ENCODE measurements at places on chromosomes 13 and 19. TPM values are rescaled to one million over a fixed set of nuclear protein-coding genes. Genes with fewer than 3 reads are reported as not detected.

GRCh38 chr19:48186015-48186414, 15.5 kb downstream of the ZSWIM9 start:
- H3K4me3 ChIP-seq = no peak overlapping the region
- no peaks in the 10 kb centered on the region for H3K36me3 ChIP-seq
- H3K4me1 ChIP-seq = no peaks in the 10 kb centered on the region
- no peaks in the 10 kb centered on the region for H3K27me3 ChIP-seq
- no peak for DNase-seq

GRCh38 chr19:18780631-18781030, 10.5 kb downstream of the COMP start:
- no peak for DNase-seq
- no peak overlapping the region for H3K4me3 ChIP-seq
- no peak overlapping the region for H3K27ac ChIP-seq
- no peaks in the 10 kb centered on the region for H3K36me3 ChIP-seq
- H3K27me3 ChIP-seq = no peaks in the 10 kb centered on the region

GRCh38 chr19:18254546-18255503, 19.4 kb downstream of the IQCN start:
- no peak for DNase-seq
- no peaks in the 10 kb centered on the region for H3K4me1 ChIP-seq
- no peaks in the 10 kb centered on the region for H3K36me3 ChIP-seq
- no peaks in the 10 kb centered on the region for H3K27me3 ChIP-seq

GRCh38 chr13:104106705-104107393, 1040.6 kb upstream of the SLC10A2 start:
- H3K27ac ChIP-seq = no peak overlapping the region
- no peak for DNase-seq
- H3K27me3 ChIP-seq = no peaks in the 10 kb centered on the region
- H3K4me1 ChIP-seq = no peaks in the 10 kb centered on the region
- no peak overlapping the region for H3K4me3 ChIP-seq
- H3K36me3 ChIP-seq = no peaks in the 10 kb centered on the region

DNA sequence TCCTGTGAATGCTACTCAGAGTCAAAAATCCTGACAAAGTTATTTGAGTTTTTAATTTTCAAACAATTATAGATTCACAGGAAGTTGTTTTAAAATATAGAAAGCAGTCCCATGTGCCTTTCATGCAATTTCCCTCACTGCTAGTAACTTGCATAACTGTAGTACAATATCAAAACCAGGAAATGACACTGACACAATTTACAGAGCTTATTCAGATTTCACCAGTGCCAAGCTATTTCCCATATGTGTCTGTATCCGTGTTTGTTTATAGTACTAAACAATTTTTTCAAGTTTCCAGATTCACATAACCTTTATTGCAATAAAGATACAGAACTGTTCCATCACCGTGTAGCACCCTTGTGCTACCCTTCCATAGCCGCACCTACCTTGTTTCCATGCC, 934.6 kb downstream of the PCDH17 start:
- no peaks in the 10 kb centered on the region for H3K27me3 ChIP-seq
- H3K36me3 ChIP-seq = no peaks in the 10 kb centered on the region
- H3K27ac ChIP-seq = no peak overlapping the region
- no peak for DNase-seq
- H3K4me1 ChIP-seq = no peaks in the 10 kb centered on the region

DNA sequence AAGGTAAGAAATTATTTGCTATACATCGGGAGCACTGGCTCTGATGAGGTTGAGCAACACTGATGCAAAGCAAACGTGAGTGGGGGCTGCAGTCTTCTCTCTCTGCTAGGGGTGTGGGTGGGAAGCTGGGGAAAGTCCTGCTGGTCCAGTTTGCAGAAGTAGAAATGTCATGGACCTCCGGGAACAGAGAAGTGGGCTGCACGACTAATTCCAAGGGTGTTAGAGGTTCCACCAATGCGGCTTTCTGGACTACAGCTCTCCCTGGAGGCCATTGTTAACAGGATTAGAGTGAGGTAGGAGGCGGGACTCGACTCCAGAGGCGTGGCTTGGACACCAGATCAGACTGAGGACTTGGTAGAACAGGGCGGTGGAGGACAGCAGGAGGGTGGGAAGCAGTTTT, 5.7 kb upstream of the FBXO27 start:
- H3K27me3 ChIP-seq = no peaks in the 10 kb centered on the region
- no peak for DNase-seq
- H3K4me1 ChIP-seq = no peaks in the 10 kb centered on the region
- H3K4me3 ChIP-seq = no peak overlapping the region

DNA sequence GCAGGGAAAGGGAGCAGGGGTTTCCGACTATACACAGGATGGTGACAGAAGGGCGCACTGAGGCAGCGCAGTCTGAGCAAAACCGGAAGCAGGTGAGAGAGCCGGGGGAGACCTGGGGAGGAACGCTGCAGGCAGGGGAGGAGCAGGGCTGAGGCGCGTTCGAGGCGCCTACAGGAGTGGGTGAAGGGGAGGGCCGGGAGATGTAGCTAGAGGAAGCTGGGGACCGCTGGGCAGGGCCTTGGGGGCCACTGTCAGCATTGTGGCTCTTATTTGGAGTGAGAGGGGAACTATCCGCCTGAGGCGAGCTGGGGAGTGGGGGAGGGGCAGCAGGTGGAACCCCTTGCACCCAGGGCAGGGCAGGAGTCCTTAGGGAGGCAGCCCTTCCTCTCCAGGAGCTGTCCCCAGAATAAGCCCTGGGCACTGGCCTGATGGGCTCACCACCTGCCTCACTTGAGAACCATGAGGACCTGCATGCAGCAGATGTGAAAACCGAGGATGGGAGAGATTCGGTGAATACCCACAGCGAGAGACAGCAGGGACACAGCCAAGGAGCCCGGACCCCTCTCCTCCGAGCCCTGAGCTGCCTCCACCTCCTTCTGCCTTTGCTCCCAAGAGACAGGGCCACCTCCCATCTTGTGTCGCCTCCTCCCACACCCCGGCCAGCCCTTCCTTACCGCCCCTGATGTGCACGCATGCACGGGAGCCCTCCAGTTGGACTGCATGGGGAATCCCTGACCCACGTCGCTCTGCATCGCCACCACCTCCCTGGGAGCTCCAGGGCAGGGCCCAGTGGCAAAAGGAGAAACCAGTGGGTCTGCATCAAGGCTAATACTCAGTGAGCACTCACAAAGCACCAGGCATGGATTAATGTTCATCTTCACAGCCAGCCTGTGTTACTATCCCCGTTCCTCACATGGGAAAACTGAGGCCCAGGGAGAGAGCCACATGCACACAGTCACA, 10.3 kb downstream of the AKT2 start:
- no peak overlapping the region for H3K27ac ChIP-seq
- no peaks in the 10 kb centered on the region for H3K27me3 ChIP-seq
- DNase-seq = peak; percentile 12
- H3K4me3 ChIP-seq = no peak overlapping the region

- peaks cover 17% of the 10 kb centered on the region for H3K36me3 ChIP-seq
- no peaks in the 10 kb centered on the region for H3K27me3 ChIP-seq
- no peak overlapping the region for H3K4me3 ChIP-seq
- H3K4me1 ChIP-seq = peaks cover 78% of the 10 kb centered on the region
- H3K27ac ChIP-seq = peak overlapping the region; percentile 34
- DNase-seq = no peak
Observed at GRCh38 chr13:98478189-98479129, 98.4 kb downstream of the STK24 start.

- H3K4me3 ChIP-seq = no peak overlapping the region
- DNase-seq = no peak
- peaks cover 2% of the 10 kb centered on the region for H3K36me3 ChIP-seq
- H3K27me3 ChIP-seq = no peaks in the 10 kb centered on the region
- H3K27ac ChIP-seq = no peak overlapping the region
Observed at GRCh38 chr19:42191855-42192254, 25.6 kb downstream of the DEDD2 start.

- DNase-seq = no peak
- no peaks in the 10 kb centered on the region for H3K36me3 ChIP-seq
- no peak overlapping the region for H3K4me3 ChIP-seq
- H3K27me3 ChIP-seq = no peaks in the 10 kb centered on the region
Observed at GRCh38 chr13:113783966-113784644, 25.1 kb downstream of the TMEM255B start.

DNA sequence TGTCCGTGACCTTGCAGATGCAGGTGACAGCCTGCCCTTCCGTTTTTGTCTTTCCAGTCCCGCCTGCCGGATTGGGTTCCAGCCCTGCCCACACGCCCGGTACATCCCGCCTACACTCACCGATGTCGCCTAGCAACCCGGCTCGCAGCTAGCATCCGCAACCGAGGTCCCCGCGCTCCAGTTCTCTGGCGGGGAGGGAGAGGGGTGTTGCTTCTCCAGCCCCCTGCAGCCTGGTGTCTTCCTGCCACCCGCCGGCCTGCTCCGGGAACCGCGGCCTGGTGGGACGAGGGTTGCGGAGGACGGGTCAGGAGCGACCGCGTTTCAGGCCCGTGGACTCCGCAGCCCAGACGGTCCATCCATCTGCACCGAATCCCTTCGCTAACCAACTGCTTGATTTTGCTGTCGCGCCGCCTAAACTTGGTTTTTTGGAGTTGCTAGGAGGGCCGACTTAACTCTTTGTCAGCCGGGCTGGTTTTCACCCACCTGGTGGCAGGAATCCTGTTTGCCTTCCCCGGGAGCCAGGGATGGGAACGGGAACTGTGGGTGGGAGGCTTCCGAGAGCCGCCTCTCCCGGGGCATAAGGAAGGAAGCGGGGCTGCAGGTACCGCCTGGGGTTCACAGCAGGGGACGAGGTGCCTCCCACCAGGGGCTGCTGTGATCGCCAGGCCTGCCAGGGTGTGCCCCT, 15.4 kb upstream of the MATK start:
- H3K4me3 ChIP-seq = no peak overlapping the region
- H3K27me3 ChIP-seq = no peaks in the 10 kb centered on the region

- no peaks in the 10 kb centered on the region for H3K27me3 ChIP-seq
- no peaks in the 10 kb centered on the region for H3K36me3 ChIP-seq
- H3K4me1 ChIP-seq = peaks cover 9% of the 10 kb centered on the region
- no peak overlapping the region for H3K27ac ChIP-seq
Observed at GRCh38 chr19:15337202-15337601, 4.9 kb upstream of the BRD4 start.

Gene PRR36
- 0.36 TPM for total RNA-seq

Gene CNMD
- total RNA-seq = not detected

Gene ADAMTS10
- total RNA-seq = 67.2 TPM

Gene FAM216B
- not detected for total RNA-seq

Gene TNNI3
- total RNA-seq = not detected

Gene MRPL54
- 36.7 TPM for total RNA-seq

Gene KL
- total RNA-seq = not detected
